ENCODE measurements at places on chromosomes 13 and 19.

DNA sequence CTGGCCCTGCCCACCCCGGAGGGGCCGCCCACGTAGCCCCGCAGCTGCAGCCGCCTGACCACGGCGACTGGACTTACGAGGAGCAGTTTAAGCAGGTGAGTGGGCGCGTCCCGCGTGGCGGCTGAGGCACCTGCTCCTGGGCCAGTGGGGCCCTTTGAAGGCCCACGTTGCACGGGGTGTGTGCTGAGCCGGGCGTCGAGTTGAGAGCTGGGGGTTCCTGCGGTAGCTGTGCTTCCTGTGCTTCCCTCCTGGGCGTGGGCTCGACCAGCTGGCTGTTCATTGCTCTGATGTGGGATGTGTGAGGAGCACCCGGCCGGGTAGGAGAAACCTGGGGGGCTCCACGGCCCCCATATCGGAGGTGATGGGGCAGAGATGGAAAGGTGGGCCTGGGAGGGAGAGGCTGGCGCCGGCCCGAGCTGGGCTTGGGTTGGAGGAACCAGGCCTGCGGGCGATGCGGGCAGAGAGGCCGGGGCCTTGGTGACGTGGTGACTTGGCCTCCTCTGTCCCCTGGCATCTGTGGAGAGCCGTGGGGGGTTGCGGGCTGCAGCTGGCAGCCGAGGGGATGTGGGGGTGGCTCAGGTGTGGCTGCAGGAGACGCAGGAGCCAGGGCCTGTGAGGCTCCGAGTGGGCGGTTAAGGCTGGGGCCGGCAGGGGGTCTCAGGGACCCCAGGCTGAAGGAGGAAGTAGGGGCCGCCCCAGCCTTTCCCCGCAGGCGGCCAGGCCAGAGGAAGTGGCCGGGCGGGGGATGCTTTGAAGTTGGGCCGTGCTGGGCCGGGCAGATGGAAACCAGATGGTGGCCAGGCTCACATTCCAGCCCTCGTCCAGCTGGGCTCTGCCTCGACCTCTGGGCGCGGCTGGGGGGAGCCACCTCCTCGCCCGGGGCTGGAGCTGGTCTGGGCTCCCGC lies 7.1 kb downstream of the ARID3A start:
- no peak for DNase-seq

GRCh38 chr19:44770550-44771257 lies 7.0 kb upstream of the CBLC start:
- peak; percentile 95 for DNase-seq

DNA sequence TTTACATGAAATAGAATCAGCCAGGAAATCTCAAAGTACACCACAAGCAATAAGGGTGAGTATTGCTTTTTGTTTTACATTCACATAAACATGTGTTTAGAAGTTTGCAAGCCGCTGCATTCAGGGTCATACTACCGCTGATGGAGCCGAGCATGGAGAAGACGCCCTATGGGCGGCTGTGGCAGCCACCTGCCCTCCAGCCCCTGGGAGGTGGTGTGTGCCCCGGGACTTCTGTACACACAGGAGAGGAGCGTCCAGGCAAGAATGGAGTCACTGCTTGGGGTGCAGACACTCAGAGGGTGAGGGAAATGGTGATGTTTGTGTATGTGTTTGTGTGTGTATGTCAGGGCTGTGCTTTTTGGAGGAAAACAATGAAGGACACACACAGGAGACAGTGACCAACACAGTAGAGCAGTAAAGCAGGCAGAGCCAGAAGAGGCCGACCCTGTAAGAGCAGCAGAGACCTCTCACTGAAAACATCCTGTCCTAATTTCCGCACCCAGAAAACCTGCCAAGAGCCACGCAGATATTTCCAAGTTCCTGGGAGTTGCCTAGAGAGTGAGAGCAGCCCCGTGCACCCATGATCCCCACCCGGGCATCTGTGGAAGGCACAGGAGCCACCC lies 108.1 kb upstream of the GJB6 start:
- no peak for DNase-seq

DNA sequence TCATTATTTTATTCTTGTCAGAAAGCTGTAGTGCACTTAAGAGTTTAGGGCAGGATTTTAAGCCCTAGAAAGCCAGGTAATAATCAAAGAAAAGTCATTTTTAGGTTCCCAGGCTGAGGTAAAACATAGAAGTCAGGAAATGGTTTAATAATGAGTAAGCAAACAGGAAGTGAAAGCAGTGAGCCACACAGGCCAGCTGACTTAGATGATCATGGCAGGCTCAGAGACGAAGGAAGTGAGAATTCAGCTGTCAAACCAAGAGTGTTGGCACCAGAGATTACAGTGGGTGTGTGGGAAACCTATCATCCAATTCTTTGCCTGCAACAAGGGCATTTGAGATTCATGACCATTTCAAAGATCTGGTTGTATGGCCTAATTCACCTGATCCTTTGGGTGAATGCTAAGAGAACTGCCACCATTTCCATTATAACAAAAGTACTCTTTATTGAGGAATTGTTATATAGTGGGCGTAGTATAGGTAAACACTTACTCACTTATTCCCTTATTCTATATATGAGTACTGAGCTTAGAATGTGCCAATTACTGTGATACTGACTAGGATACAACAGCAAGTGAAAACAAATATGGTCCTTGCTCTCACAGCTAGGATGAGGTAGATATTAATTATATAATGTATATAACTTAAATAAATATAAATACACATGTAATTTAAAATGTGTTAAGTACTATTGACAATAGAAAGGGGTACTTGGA lies 103.7 kb upstream of the EDNRB start:
- DNase-seq, result peak; percentile 17

- DNase-seq, result no peak
These were observed 18.1 kb downstream of the RNASEH2B start for GRCh38 chr13:50927701-50928100.

DNA sequence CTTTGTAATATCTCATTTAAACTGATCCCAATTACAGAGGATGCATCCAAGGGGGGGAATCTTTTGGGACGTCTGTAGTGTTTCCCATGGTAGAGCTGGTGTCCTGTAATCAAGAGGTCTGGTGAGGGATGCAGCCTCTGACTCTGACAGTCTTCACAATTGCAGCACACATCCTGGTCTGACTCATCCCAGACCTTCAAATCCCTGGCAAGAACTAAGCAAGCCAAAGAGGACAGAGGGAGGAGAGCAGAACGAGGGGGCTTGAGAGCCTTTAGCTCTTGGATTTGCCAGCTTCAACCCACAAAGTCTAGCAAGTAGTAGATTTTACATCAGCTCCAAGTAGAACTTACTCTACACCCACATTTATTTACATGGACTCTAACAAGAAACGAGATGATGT lies 17.3 kb upstream of the FCGBP start:
- no peak for DNase-seq

DNA sequence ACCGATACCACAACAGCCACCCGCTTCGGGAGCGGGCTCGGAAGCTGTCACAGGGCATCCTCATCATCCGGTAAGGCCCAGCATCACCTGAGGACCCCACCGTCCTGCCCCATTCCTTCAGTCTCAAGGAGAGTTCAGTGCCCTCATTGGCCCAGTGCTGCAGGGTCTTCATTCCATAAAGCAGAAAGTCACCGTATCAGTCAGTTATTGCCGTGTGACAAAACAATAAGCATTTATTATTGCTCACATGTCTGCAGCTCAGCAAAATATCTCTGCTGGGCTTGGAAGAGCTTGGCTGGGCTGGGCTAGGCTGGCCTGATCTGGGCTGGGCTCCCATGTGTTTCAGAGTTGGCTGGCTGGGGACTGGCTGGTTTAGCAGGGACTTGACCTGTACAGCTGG lies 8.1 kb upstream of the MRI1 start:
- DNase-seq, result no peak

DNA sequence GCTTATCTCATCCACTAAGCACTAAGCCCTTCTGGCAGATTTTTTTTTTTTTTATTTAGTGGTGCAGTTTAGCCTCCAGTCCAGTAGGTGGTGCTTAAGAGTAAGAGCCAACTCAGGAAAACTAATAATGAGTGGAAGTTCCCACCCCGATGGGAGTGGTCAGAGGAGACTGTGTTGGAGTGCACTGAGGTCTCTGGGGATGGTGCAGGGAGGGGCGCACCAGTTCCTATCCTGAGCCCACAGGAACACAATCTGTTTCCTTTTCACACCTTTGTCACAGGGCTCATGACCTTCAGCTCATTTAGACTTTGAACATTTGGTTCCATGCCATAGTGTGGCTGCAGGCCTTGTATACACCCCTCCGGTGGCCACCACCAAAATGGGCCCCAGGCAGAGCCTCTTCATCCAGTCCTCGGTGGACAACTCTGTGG lies 367.4 kb downstream of the SPRY2 start:
- no peak for DNase-seq

- DNase-seq, result no peak
These were observed 110.6 kb downstream of the DNAJC3 start for GRCh38 chr13:95787356-95788099.

- DNase-seq, result no peak
These were observed 3.7 kb upstream of the DOCK9 start for GRCh38 chr13:98981369-98982080.

DNA sequence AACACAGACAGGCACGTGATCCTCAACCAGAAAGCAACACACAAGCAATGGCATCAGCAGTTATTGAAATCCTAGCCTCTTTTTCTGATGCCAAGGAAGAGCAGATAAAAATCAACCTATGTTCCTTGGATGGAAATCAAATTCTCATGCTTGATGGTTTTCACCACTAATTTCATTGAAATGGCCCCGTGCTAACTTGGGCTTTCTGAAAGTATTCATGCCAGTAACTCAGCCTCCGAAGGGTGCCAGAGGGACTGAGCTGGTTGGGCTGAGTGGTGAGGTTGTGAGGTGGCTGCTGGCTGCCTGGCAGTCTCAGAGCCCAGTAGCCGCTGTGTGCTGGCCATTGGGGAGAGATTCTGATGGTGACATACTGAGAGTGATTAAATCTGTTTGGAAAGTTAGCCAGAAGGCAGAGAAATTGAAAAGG lies 309.3 kb downstream of the DCT start:
- DNase-seq, result no peak

DNA sequence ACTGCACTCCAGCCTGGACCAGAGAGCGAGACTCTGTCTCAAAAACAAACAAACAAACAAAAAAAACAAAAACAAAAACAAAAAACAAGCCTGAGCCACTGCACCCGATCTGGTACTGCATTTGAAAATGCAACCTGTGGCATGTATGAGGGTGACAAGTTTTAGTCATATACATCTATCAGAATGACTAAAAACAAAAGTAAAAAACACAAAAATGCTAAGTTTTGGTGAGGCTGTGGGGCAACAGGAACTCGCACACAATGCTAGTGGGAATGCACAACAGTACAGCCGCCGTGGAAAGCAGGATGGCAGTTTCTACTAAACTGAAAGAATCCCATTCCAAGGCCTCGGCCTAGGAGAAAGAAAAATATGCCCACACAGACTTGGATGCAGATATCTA lies 7.8 kb downstream of the EBPL start:
- DNase-seq, result no peak

DNA sequence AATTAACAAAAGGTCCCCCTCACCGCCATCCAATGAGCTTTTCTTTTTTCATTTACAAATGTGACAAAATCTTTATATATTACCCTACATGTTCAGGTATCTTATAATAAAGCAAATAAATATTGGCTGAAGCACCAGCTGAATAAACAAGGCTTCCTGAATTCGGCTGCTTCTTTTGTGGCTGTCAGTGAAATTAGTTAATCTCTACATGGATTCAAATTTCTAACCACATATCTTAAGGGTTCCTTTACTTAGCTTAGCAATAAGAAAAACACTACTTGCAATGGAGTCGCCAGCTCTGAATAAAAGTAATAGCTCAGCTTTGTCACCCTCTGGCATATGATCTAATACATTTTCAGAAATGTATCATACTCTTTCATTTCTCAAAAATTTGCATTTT lies 104.3 kb downstream of the CCNA1 start:
- DNase-seq, result no peak

- no peak for DNase-seq
These were observed 938.3 kb upstream of the PCDH9 start for GRCh38 chr13:68168448-68168847.

- no peak for DNase-seq
These were observed 604.7 kb downstream of the SLITRK6 start for GRCh38 chr13:85194482-85194881.

- DNase-seq, result no peak
These were observed 664 bp upstream of the HCN2 start for GRCh38 chr19:588741-589692.

DNA sequence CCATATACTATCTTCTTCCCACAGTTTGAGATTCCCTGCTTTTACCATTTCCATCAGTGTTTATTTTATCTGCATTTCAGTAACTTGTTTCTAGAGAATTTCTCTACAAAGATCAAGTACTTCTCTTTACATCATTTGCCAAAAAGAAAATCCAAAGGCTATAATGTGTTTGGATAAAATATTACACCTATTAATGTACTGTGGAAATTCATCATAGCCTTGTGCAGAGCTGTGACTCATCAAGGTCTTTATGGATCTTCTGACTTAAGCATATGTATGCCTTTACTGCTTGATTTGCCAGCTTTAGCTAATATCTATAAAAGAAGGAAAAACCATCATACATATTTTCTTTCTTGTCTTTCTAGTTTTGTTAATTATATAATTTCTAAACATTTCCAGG lies 9.6 kb upstream of the HTR2A start:
- DNase-seq, result no peak

DNA sequence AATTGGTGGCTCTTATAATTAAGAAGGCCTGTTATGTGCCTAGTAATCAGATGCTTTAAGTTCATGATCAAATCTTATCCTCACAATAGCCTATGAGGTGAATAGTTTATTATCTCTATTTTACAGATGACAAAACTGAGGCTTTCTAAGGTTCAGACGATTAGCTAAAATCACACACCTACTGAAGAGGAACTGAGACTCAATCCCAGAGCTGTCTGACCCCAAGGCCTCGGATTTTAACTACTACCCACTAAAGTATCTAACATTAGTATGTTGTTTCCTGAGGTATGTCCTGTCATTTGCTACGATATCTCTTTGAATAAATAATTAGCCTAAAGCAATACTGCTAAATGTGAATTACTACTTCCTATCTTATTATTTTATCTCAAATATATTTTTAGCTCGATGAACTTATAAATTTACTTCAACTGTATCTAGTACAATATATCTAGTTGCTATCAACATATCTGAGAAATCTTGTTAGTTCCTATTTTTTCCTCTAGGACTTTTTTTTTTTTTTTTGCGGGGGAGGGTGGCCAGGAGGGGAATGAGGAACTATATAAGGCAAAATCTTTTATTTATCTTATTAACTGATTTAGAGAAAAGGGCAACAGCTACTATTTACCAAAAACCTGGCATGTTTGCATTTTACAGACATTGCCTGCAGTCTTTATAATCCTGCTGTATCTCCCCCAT lies 118.5 kb downstream of the ABCC4 start:
- DNase-seq, result peak; percentile 21

DNA sequence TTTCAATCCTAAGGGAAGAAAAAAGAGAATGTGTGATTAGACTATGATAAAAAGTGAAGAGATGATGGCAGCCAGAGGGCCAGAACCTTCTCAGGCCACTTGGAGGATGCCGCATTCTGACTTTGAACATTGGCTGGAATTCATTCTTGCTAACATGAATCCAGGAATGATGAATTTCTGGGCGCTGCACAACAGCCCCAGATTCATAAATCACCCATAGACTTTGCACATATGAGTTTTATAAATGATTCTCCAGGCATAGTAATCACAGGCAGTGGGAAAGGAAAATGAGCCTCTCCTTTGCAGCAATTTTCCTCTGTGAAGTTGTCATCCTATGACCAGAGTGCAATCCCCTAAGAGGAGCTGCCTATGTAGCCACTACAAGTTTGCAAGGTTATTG lies 555.4 kb downstream of the KCTD12 start:
- no peak for DNase-seq

- peak; percentile 75 for DNase-seq
These were observed 9.4 kb downstream of the SAMD4B start for GRCh38 chr19:39351537-39352064.

Data from GM12892 (cell line).